K562 (cell line): ENCODE measurements at places on chromosomes 5 and 9. TPM values are rescaled to one million over a fixed set of nuclear protein-coding genes. Genes with fewer than 3 reads are reported as not detected.

GRCh38 chr9:116070256-116070914, 83.2 kb upstream of the PAPPA start:
- no peaks in the 10 kb centered on the region for H3K27me3 ChIP-seq
- H3K36me3 ChIP-seq: no peaks in the 10 kb centered on the region
- DNase-seq: no peak

DNA sequence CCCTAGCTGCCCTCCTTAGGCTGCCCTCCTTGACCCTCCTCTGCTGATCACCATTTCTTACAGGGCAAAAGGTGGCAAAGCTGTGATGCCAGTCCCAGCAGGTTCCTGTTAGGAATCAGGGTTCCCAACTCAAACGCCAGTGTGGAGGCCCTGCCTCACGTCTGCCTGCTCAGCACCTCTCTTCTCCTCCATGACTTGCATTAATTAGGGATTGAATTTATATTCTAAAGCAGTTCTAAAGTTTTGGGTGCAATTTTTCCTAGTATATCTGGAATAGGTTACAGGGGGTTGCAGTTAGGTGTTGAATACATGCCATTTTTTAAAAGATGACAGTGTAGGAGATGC, 13.2 kb upstream of the PLEKHG4B start:
- H3K4me1 ChIP-seq: no peaks in the 10 kb centered on the region
- no peak overlapping the region for H3K4me3 ChIP-seq
- no peak for DNase-seq

- H3K4me3 ChIP-seq: no peak overlapping the region
- no peak overlapping the region for H3K27ac ChIP-seq
- DNase-seq: no peak
- H3K27me3 ChIP-seq: no peaks in the 10 kb centered on the region
- no peaks in the 10 kb centered on the region for H3K4me1 ChIP-seq
- H3K36me3 ChIP-seq: no peaks in the 10 kb centered on the region
These were observed 9.4 kb downstream of the SCGB3A2 start for GRCh38 chr5:147887930-147888329.

DNA sequence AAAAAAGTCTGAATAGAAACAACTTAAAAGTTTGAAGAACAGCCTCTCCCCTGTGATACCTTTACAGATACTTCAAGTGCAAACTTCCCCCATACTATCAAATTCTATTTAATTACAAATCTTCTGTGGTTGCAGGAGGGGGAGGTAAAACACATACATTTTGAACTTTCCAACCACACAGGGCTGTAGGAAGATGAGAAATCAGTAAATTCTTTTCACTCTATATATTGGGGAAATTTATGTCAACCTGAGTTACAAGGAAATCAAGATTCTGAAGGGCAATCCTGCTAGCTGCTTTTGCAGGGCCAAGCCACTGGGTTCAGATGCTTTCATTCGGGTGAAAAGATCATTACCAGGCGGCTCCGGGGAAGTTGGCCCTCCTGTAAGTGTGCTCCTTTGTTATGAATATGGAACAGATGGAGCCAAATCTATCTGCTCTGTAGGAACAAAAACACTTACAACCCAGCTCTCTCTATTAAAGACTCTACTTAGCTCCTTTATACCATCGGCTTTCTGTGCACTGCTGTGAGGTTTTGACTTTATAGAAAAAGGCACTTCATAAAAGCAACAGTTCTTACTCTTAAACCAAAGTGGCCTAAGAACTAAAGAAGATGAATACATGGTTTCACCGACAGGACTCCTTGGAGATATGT, 269.1 kb downstream of the EFNA5 start:
- no peak overlapping the region for H3K27ac ChIP-seq
- no peaks in the 10 kb centered on the region for H3K36me3 ChIP-seq
- no peak overlapping the region for H3K4me3 ChIP-seq
- no peak for DNase-seq
- no peaks in the 10 kb centered on the region for H3K4me1 ChIP-seq

- no peak overlapping the region for H3K27ac ChIP-seq
- no peak overlapping the region for H3K4me3 ChIP-seq
- DNase-seq: no peak
- no peaks in the 10 kb centered on the region for H3K4me1 ChIP-seq
- peaks cover 2% of the 10 kb centered on the region; the same call in 2 of the 3 replicates for H3K27me3 ChIP-seq
These were observed 82.1 kb downstream of the HRH2 start for GRCh38 chr5:175740014-175740413.

Gene AGXT2
- total RNA-seq: not detected in 2 replicates
